IMR-90 (cell line): ENCODE measurements at places on chromosomes 16 and 17.

DNA sequence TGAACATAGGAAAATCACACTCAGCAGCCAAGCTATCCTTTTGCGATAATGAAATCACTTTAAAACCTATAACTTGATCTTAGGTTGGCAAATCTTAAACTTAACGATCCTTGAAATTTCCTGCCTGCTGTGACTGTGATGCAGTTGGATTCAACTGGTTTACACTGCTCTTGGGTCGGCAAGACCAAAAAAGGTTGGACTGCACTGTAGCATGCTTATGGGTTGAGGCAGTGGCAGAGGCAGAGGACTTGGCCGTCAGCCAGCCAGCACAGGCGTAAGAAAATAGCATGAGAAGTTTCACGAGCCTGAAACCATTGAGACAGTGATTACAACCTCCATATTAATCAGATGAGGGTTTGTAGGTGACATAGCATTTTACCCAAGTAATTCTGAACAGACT lies 21.4 kb downstream of the WSB1 start:
- DNase-seq = peak; percentile 94

DNA sequence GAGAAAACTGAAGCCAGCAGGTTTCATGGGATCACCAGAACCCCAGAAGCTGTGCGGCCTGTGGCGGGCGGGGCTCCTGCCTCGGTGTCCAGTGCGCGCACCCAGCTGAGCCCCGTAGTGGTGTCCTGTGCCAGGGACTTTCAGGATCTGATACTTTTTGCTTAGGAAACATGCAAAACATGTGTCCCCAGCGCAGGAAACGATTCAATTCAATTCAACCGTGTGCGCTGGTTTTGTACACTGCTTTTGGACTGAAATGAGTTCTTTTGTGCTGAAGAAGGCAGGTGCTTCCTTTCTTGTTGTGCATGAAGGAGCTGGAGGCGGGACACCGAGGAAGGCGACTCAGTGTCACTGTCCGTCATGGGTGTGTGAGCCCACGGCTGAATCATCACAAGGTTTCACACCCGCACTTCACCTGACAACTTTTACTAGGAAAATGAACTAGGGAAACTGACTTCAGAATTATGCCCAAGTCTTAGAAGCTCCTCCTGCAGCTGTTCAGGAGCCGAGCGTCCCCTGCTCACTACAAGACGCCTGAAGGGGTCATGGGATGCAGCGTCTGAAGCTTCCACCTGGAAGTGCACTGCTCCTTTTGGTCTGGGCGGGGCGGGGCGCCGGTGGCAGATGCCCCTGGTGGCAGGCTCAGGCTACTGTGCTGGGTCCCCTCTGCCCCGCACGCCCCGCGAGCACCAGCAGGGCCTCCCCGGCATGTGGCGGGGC lies 31.4 kb upstream of the ZNF750 start:
- no peak for DNase-seq

GRCh38 chr17:9360677-9361081 lies 214.9 kb downstream of the STX8 start:
- DNase-seq = peak; percentile 68

DNA sequence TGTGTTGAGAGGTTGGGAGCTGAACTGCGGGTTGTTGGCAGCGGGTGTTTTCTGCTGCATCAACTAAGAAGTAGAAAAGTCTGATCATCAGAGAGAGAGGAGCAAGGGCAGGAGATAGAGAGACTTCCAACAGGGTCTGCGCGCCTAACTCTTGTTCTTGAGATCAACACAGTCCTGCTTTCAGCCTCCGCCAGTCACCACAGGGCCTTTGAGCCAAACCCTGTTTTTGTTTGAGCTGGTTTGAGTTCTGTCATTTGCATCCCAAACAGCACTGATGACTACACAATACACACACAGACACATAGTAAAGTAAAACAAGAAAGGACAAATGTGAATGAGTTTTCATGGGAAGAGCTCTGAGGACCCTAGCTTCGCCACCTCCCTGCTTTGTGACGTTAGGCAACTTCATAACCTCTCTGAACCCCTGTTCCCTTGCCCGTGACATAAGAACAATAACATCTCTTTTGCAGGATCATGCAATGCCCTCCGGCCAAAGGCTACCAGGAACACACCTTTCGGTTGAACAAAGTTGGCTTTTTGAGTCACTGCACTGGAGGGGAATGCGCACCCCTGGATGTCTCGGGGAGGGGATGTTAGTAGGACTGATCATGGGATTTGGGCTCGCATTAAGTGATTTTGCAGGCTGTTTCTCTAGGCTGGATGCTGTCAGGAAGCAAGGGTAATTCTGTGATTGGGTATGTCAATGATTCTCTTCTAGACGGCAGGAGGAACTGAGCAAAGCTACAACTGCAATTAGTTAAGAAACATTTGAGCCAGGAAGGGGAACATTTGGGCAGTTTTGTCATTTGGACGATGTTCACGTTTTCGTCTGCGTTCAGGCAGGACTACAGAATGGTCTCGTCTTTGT lies 92.3 kb downstream of the C16orf78 start:
- DNase-seq = no peak

DNA sequence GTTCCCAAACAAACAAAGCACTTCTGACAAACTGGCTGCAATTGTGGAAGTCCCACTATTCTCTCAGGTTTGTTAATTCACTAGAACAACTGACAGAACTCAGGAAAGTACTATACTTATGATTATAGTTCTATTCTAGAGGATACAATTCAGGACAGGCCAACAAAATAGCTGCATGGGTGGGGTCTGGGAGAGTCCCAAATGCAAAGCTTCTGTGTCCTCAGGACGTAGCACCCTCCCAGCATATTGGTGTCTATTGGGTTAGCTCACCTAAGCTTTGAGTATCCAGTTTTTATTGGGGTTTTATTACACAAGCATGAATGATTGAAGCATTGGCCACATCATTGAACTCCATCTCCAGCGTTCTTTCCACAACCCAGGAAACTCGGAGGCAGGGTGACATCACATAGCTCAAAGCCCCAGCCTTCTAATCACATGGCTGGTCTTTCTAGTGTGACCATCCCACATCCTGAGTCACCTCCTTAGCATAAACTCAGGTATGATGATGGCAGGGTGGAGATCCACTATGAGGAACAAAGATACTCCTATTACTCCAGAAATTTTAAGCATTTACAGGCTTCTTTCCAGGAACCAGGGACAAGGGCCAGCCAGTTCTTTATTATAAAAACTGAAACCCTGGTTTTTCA lies 43.9 kb upstream of the CCNF start:
- DNase-seq = peak; percentile 27

- DNase-seq = peak; percentile 53
These were observed 83.8 kb upstream of the CCL2 start for GRCh38 chr17:34171245-34171818.

- DNase-seq = no peak
These were observed 140.5 kb downstream of the SSH2 start for GRCh38 chr17:29789196-29790170.

DNA sequence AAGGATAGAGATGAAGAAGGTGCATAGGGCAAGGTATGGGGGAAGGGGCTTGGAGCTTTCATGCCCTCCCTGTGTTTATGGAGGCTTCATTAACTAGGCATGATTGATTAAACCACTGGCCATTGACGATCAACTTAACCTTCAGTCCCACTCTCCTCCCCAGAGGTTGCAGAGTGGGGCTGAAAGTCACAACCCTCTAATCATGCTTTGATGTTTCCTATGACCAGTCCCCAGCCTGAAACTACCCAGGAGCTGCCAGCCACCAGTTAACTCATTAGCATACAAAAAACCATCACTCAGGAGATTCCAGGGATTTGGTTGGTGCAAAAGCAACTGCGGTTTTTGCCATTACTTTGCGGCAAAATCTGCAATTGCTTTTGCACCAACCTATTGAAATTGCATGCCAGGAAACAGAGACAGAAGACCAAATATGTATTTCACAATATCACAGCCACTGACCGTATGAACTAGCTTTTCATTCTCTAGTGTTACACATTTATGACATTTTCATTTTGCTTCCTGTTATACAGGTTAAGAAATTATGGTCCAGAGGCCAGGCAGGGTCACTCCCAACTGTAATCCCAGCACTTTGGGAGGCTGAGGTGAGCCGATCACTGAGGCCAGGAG lies 5.4 kb downstream of the GFOD2 start:
- DNase-seq = no peak

DNA sequence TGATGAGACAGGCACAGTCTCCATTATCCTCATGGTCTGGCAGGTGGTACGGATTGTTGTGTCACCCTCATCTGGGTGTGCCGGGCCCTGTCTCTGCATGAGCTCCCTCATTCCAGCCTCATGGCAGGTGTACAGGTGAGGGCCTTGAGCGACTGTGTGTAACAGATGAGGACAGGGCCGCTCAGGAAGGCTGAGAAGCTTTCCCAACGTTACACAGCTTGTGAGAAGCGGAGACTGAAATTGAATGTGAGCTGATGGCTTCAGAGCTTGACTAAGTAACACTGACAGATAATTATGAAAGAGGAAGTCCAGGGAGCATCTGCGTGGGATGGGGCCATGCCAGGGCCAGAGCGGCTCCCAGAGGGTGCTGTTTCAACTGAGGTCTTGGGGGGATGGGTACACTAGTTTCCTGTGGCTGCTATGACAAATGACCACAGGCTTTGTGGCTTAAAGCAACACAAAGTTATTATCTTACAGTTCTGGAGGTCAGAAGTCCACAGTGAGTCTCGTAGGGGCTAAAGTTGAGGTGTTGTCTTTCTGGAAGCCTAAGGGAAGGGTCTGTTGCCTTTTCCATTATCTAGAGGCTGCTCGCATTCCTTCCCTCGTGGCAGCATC lies 36.7 kb downstream of the CMIP start:
- peak; percentile 22 for DNase-seq

DNA sequence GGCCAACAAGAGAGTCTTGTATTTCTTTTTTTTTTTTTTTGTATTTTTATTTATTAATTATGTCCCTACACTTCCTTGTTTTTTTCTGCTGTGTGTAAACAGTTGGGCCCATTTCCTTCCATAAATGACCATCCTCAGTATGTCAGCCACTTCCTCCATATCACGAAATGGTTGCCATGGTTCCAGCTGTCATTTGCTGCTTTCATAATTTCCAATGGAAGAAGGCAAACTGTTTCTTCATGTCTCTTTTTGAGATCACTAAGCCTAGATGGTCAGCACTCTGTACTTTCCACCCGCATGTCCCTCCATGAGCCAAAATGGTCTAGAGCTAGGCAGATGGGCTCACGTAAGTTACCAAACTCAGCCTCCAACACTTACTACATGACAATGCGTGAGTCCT lies 133.5 kb upstream of the FOXF1 start:
- no peak for DNase-seq

DNA sequence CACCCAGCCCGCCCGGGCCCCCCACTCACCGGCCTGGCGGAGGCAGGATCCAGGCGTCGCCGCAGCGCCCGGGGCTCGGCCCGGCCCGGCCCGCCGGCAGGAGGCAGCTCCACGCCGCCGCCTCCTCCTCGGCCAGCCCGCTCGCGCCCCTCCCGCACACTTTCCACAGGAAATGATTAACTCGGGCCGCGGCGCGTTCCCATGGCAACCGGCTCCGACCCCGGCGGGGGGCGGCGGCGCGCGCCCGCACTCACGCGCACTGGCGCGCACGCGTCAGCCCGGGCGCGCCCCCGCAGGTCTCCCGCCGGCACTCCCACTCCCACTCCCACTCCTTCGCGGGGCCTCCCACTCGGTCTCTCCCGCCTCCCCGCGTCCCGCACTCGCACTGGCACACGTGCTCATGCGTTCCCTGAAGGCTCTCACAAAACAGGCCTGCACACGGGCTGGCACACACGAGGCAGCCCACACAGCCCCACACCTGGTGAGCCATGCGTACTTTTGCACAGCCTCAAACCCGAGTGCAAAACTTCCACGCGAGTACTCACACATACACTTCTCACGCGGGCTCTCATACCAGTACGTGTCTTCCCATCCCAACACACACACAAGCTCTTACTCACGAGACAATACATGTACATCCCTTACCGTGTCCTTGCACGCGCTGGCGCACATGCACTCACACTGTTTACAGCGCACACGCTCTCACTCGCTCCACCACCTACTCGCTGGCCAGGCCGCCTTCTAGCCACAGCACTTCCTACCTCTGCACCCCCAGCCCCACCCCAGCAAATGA lies at the start of gene KIFC3:
Gene KIFC3, minus strand, starts transcription at position 151 of the 793 bp plus-strand sequence. CDS start 4,248 bp downstream, outside the sequence.
- peak; percentile 72 for DNase-seq

DNA sequence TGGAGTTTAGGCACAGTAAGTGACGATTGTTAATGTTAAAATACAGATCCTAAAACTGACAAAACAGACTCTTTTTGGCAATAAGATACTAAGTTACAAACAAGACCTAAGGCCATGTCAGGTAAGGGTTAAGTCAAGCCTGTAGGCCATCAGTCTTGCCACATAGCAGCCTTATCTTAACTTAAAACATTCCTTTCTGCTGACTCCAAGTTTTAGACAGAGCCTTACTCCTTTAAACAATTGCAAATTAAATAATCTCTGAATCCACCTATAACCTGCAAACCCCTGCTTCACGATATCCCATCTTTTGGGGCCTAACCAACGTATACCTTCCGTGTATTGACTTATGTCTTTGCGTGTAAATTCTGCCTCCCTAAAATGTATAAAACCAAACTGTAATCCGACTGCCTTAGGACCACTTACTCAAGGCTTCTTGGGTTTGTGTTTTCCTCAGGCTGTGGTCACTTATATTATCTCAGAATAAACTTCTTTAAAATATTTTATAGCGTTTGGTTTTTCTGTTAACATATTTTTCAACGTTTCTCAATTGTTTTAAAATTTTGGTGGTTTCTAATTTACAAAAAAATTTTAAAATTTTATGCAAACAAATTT lies 64.4 kb downstream of the EFCAB5 start:
- DNase-seq = peak; percentile 33

GRCh38 chr17:68785565-68786486 lies 169.4 kb downstream of the ABCA8 start:
- DNase-seq = no peak

- peak; percentile 92 for DNase-seq
These were observed 172.5 kb downstream of the HS3ST3A1 start for GRCh38 chr17:13429201-13429600.

GRCh38 chr16:27199736-27200135 lies 3.6 kb upstream of the KDM8 start:
- no peak for DNase-seq

- no peak for DNase-seq
These were observed 11.3 kb upstream of the PHOSPHO1 start for GRCh38 chr17:49241692-49242397.

- DNase-seq = peak; percentile 39
These were observed 39.8 kb upstream of the RASD1 start for GRCh38 chr17:17535957-17536356.

DNA sequence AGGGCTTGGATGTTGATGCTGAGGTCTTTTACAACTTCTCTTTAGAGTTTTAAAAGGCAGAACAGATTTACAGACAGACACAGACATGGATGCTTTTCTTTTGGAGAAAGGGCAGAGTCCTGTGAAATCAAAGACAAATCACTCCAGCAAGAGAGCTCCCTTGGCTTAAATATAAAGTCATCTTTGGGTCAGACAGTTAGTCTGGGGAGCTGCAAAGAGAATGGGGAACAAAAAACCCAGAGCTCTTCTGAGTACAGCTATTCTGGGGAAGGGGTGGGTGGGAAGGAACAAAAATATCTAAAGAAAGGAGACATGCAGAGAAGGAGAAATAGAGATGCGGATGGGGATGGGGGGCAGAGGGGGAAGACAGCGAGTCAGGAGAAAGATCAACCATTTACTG lies 266.6 kb downstream of the XYLT1 start:
- DNase-seq = no peak

- DNase-seq = no peak
These were observed 25.2 kb upstream of the GPRC5B start for GRCh38 chr16:19909750-19910322.

GRCh38 chr16:62254847-62255246 lies 218.6 kb upstream of the CDH8 start:
- DNase-seq = no peak

GRCh38 chr16:17440131-17440530 lies 30.6 kb downstream of the XYLT1 start:
- DNase-seq = no peak
